Amygdala (tissue), 56 donors: ENCODE measurements at places on chromosomes 11 and 22.

GRCh38 chr11:13036235-13036634, 27.1 kb downstream of the RASSF10 start:
- no peak for DNase-seq

- peak; percentile 42 for DNase-seq
Measured at GRCh38 chr11:8018484-8019313, 31.6 kb downstream of the EIF3F start.

- DNase-seq: no peak
Measured at GRCh38 chr22:20905415-20906386, 11.5 kb upstream of the CRKL start.

GRCh38 chr11:11668781-11669180, 47.0 kb upstream of the GALNT18 start:
- DNase-seq: no peak

DNA sequence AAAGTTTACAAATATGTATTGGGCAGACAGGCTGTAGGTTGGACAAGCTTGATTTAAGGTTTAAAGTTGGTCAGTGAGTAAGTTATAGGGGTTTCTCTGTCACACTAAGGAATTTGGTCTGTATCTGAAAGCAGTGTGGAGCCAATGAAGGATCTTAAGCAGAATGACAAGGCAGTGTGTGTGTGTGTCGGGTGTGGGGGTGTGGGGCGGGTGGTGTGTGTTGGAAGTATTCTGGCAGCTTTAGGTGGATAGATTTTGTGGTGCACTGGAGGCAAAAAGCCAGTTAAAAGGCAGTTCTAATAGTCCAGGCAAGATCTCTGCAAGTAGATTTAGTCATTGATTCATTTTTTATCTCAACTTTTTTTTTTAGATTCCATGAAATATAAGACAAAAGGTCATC, 1006.8 kb upstream of the CCDC90B start:
- no peak for DNase-seq

DNA sequence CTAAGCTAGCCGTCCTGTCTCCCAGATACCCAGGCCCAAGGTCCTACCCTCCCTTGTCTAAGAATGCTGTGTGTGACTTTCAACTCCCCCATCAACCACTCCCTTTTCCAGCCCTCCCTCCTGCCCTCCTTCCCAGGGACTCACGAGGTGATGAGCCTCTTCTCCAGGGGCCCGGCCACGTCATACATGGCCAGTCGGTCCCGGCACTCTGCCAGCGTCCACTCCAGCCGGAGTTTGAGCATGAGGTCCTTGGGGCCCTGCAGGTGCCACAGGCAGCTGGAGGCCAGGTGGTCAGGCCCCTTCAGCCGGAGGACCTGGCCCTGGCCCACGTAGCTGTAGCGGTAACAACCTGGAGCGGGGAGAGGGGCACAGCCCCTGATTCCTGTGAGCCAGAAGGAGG, 20.1 kb downstream of the TMPRSS6 start:
- no peak for DNase-seq

GRCh38 chr11:75107187-75107586, 10.5 kb upstream of the OR2AT4 start:
- no peak for DNase-seq

DNA sequence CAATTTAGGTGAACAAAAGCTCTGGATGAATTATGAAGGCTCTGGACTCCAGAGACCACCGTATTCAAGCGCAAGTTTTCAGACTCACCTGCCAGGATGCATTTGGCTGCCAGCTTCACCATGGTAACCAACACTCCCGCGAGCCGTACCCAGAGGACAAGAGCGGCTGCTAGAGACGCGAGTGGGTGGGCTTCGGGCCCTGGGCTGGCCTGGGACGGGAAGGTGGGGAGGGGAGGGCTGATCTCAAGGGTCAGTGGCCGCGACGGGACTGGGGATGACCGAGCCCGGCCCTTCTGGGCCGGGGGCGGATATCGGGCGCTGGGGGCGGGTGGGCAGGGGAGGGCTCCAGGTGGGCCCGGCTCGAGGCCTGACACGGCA, 344 bp downstream of the IFT27 start:
- DNase-seq: no peak

DNA sequence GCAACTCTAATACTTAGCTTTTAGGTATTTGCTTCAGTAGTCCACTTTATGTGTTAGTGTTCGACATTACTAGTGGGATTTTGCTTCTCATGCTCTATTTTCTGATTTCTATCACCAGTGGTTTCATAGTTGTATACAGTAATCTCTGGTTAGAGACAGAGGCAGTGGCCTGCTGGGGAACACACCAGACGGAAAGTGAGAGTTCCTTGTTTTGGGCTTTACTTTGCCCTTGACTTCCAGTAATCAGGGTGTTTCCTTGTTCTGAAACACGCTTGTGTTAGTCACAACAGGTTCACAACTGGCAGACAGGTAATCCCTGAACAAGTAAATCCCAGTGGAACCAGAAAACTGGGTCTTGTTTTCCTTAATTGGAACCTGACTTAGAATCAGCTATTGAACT, 56.0 kb downstream of the PACS1 start:
- DNase-seq: no peak

DNA sequence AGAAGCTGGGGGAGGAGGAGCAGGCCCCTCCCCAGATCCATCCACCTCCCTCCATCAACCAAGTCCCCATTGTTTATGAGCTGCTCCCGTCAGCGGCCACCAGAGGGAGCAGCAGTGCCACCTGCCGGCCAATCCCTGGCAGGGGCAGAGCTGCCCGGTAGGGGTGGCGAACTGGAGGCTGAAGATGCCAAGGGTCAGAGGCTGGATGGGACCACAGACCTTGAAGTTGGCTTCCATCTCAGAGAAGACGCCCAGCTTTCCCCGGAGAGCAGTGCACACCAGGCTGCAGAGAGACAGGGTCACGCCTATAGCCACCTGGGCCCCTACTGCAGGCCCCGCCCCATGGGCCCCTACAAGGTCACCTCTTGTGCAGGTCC, 3.6 kb downstream of the FIBP start:
- DNase-seq: peak; percentile 64

DNA sequence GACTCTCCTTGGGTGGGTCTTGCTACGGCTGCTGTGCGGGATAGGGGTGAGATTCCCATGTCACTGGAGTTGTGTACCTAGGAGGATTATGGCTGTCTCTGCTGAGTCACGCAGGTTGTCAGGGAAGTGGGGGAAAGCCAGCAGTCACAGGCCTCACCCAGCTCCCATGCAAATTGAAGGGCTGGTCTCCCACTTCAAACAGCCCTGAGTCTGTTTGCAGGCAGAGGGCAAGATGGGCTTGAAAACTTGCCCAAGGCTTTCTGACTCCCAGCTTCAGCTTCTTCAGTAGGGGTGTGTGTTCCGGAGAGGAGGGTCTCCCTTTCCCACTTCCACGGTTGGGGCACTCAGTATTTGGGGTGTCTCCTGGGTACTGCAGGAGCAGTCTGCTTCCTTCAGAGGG, 10.9 kb upstream of the SC5D start:
- no peak for DNase-seq

DNA sequence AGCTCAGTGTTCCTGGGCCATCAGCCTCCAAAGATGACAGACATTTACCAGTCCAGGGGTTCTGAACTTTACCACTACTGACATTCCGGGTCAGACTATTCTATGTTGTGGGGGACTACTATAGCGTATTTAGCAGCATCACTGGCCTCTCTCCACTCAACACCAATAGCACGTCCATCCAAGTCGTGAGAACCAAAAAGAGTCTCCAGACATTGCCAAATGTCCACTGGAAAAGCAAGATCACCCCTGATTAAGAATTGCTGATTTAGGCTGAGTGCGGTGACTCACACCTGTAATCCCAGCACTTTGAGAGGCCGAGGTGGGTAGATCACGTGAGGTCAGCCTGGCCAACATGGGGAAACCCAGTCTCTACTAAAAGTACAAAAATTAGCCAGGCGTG, 5.3 kb downstream of the PES1 start:
- no peak for DNase-seq

DNA sequence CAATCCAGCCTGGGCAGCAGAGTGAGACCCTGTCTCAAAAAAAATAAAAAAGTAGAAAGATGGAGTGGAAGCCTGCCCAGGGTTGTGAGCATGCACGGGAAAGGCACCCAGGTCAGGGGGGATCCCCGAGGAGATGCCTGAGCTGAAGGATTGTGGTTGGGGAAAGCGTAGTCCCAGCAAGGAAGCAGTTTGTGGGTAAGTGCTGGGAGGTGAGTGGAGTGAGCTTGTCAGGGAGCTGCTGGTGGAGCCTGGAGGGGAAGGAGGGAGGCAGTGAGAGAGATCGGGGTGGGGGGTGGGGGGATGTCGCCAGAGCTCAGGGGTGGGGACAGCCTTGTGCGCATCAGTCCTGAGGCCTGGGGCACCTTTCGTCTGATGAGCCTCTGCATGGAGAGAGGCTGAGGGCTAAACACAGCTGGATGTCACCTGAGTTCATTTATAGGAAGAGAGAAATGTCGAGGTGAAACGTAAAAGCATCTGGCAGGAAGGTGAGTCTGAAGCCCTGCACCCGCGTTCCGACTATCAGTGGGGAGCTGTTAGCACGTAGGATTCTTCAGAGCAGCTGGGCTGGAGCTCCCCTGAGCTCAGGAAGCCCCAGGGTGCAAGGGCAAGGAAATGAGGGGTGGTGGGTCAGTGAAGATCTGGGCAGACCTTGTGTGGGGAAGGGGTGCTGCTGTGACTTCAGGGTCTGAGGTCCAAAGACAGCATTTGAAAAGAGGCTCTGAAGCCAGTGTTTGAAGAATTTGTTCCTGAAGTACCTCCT, 10.2 kb downstream of the TMEM121B start:
- no peak for DNase-seq

DNA sequence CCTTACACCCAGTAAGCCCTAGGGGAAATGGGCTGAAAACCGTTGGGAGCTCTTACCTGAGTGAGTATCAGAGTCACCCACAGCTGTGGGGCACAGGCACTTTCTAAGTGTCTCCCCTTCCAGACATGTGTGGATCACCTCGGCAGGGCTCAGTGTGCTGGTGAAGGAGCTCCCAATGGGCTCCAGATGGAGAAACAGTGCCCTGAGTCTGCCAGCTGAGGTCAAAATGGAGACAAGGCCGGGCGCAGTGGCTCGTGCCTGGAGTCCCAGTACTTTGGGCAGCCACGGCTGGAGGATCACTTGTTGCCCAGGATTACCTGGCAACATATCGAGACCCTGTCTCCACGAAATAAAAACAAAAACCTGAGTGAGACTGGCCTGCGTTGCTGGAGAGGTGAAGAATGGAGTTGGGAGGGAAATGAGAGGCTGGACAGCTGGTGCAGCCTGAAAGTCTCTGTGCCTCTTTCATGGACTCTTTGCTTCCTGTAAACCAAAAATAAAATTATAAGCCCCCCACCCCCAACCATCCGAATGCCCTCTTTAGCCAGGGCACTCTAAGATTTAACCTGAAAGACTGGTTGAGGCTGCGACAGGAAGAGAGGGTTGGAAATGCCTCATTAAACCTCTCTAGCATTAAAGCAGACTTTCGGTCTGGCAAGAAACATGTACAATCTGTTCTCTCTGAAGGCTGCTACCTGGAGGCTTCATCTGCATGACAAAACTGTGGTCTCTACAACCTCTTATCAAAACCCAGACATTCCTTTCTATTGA, 111.8 kb downstream of the SNX19 start:
- DNase-seq: no peak

GRCh38 chr11:67500831-67501715, 4.1 kb downstream of the PITPNM1 start:
- no peak for DNase-seq

DNA sequence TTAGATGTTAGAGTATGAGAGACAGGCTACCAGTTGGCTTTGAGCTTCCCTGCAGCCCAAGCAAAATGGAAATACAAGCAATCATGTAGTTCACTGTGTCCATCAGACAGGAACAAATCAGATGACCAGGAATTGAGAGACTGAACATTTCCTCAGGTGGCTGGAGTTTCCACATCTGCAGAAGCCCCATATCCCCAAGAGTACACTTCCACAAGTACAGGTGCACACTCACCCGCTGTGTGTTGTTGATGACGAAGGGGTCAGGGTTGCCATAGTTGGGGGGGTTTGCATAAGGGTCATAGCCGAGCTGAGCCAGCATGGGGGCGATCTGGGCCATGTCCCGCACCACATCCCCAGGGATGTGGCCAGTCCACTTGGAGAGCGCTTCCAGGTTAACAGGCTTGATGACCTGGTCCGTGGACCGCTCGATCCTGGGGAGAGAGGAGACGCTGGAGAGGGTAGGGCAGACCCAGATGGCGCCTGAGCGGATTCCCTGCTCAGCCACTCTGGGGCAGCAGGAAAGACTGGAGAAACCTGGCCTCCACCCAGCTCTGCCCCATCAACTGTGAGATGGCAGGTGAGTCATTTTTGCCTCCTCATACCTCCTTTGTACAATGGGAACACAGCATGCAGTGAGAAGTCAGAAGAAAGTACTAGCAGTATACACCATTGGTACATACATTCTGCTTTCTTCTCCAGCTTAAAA, 23.9 kb upstream of the TFIP11 start:
- DNase-seq: no peak
